ENCODE measurements at places on chromosomes 12 and 14.

- no peak for DNase-seq
Measured at GRCh38 chr12:70194076-70194475, 49.2 kb upstream of the CNOT2 start.

- no peak for DNase-seq
Measured at GRCh38 chr12:48943221-48943620, 14.1 kb downstream of the ARF3 start.

DNA sequence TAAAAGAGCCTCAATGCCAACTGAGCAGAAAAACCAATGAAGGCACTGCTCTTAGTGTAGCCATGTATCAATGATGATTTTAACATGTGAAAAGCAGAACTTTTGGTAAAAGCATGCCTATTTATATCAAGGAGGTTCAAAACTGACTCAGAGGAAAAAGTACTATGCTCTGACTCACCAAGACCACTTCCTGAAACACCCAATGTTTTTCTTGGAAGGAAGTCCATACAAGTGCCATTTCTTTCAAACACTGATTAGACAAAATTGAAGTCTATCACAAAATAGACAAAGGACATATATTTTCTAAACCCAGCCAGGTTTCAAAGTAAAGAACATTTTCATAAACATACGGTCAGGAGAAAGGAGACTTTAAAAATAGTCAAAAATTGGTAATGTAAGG lies 88.6 kb downstream of the EPS8 start:
- no peak for DNase-seq

DNA sequence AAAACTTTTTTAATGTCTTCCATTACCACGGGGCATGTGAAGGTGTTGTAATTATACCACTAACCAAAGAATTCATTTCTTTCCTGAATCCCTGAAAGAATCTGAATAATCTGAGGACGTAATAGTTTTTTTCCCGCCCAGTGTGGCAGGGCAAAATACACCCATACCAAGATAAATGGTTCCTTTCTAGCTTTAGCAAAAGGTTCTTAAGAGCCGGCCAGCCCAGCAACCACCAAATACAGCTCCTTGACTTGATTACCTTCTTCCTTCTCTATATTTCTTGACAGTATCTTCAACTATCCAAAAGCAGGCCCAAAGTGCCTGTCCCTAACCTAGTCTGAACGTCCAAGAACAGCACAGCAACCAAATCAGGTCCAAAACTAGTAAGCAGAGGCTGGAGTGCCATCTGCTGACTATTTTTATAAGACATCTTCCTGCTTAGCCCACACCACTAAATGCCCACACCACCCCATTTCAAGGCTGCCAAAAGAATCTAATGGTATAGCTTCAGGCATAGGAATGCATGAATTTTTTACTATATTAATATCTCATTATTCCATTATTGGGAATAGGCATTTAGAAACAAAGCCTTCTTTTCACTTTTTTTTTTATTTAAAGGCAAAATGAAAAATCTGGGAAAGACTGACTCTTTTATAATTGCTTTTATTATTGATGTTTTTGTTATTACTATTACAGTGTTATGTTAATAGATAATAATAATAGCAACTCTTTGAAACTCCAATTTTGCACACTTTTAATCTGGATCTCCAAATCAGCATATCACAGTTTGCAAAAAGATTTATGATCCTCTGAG lies 524.4 kb downstream of the MED13L start:
- no peak for DNase-seq

- no peak for DNase-seq
Measured at GRCh38 chr14:23864861-23865260, 88.7 kb upstream of the DHRS4 start.

DNA sequence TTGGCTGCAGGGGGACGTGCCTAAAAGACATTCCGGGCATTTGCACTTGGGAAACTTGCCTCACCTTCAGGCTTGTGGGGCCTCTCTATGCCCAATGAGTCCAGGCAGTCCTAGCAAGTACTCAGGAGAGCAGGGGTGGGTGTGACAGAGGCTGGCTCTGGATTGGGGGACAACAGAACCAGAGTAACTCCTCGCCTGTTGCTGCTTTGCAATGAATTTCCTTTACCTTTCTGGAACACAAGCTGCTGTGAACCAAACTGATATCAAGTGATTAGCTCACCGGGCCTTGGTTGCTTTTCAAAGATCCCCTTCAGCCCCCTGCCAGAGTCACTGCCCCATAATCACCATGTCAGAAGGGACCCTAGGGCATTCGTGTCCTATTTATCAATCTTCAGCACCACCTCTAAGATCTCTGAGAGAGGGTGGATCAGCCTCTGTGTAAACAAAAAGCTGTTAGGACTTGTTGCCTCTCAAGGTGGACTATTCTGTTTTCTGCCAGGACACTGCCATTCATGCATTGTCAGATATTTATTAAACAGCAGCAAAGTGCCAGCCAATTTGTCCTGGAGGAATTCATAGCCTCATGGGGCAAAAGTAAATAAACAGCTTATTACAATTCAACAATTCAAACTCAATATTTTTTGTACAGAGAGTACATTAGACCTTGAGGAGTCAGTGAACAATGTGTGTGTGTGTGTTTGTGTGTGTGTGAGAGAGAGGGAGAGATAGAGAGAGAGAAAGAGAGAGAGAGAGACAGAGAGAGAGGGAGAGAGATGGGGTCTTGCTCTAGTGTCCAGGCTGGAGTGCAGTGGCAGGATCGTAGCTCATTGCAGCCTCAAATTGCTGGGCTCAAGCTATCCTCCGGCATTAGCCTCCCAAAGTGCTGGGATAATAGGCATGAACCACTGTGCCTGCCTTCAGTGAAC lies 11.3 kb downstream of the NFATC4 start:
- DNase-seq, result no peak

GRCh38 chr12:76939701-76940100 lies 60.9 kb upstream of the CSRP2 start:
- no peak for DNase-seq

DNA sequence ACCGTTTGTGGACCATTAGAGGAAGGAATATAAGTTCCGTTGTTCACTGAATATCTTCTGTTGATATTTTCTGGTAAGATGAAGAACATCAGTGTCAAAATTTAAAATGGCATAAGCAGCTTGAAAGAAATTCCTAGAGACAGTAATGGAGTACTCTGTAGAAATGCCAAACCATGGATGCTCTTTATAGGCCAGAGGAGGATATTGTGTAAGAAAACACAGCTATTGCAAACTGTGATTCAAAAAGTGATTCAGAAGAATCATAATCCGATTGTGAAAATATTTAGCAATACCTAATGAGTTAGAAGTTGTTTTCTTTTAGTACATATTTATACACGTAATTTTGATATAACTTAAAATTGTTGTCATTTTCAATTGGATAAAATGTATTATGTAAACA lies 102.8 kb downstream of the SLC16A7 start:
- DNase-seq, result no peak

GRCh38 chr12:99649551-99649950 lies 2.0 kb downstream of the GARIN6 start:
- DNase-seq, result no peak

DNA sequence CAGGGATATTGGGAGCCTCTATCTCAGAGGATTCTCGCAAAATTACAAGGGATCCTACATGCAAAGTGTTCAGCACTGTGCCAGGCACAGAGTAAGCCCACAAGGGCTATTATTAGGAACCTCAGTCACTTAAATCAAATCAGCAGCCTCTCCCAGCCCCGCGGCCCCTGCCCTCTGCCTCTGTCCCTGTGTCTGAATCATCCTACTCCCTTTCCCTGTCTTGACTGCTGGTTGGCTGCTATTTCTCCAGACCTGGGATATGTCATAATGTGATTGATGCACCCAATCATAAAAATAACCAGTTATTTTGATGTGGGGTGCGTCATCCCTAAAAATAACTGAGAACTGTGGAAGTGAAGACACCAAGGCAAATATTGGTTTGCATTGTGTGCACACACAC lies 176.3 kb downstream of the KSR2 start:
- no peak for DNase-seq
